ENCODE measurements at places on chromosomes 7 and 10.

GRCh38 chr10:71963351-71964097, 671 bp upstream of the CHST3 start:
- no peak for DNase-seq

GRCh38 chr10:61902445-61903220, 1.1 kb downstream of the ARID5B start:
- DNase-seq, result peak; percentile 84

DNA sequence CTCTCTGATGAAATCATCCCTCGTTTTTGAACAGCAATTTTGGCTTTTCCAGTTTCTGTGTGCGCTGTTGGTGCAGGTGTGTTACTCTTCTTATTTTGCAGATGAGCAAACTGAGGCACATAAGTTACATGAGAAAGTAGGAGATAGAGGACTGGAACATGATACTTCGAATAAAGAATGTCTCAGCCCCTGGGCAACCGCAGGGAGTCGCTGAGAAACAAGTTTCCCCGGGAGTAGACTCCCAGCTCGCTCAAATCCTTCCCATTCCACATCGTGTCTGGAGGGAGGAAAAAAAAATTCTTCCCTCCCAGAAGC, 18.0 kb downstream of the MXI1 start:
- no peak for DNase-seq

GRCh38 chr10:75464478-75465449, 33.3 kb downstream of the LRMDA start:
- DNase-seq, result peak; percentile 33

DNA sequence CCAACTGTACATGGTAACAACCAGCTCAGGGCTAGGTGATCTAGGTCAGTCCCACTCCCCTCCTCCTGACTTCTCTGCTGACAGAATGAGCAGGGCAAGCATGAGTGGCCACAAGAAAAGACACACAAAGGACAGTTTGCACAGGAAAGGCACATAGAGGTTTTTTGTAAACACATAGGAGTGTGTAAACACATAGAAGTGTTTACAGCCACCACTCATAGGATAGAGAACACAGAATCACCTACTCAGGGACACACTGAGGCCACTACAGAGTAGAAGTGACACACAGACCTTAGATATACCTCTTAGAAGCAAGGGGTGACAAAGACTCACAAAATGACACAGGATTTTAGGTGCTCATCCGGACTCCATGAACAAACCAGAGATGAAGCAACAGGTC, 19.0 kb downstream of the NUDCD3 start:
- DNase-seq, result no peak

- DNase-seq, result no peak
Observed at GRCh38 chr7:111108496-111108895, 17.6 kb downstream of the LRRN3 start.

GRCh38 chr10:97582169-97582568, 2.0 kb upstream of the HOGA1 start:
- no peak for DNase-seq

- no peak for DNase-seq
Observed at GRCh38 chr10:72029414-72029813, 58.9 kb downstream of the SPOCK2 start.

GRCh38 chr10:52488606-52489485, 174.8 kb downstream of the DKK1 start:
- no peak for DNase-seq

- DNase-seq, result no peak
Observed at GRCh38 chr10:24822590-24822989, 98.9 kb upstream of the ARHGAP21 start.

DNA sequence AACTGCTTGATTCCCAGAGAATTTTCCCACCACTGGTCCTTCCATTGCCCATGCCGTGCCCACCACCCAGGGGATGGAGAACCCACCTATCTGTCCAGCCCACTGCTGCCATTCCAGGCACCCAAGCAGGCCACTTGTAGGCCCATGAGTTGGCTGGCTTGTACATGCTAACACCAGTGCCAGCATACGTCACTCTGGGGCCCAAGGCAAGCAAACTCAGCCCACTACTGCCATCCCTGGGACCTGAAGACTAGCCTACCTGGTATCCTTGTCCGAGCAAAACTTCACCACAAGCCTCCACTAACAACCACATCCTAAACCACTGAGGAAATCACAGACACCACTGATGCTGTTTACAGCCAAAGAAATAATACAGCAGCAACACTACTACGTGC, 44.7 kb upstream of the CDK6 start:
- no peak for DNase-seq

GRCh38 chr10:105356626-105357025, 715.5 kb downstream of the SORCS3 start:
- DNase-seq, result no peak

- no peak for DNase-seq
Observed at GRCh38 chr10:61211468-61211867, 241.7 kb downstream of the TMEM26 start.

DNA sequence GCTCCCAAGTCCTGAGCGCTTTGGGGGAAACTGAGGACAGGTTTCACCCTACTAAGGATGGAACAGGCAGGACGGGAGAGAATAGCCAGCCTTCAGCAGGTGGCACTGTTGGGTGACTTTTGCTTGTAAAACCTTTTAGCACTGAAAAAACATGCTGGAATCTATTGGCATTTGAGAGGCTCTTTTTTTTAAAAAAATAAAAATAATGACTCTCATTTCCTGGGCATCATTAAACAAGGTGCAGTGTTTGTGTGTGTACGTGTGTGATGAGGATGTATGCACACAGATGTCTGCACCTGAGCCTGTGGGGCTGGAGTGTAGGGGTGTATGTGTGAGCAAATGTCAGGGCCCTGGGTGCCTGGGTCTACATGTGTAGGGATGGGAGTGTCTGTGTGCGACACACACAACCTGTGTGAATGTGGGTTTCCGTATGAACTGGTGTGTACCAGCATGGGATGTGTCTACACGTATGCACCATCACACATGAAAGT, 177.9 kb downstream of the RPS24 start:
- no peak for DNase-seq

DNA sequence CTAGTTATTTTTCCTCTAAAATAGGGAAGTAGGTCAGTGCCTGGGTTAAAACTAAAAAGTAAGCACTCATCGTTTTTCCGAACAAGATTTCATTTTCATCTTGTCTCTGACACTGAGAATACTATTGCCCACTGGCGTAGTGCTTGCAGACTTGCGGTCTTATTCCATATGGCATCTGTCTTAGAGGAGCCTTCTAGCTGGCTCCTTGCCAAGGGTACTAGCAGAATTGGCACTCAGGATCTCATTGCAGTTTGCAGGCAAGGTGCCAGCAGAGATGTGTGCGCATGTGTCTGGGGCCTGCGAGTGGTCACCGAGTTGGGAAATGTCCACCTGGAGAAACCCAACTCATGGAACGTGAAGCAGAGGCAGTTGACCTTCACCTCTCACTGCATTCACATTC, 143.4 kb downstream of the CELF2 start:
- DNase-seq, result no peak

DNA sequence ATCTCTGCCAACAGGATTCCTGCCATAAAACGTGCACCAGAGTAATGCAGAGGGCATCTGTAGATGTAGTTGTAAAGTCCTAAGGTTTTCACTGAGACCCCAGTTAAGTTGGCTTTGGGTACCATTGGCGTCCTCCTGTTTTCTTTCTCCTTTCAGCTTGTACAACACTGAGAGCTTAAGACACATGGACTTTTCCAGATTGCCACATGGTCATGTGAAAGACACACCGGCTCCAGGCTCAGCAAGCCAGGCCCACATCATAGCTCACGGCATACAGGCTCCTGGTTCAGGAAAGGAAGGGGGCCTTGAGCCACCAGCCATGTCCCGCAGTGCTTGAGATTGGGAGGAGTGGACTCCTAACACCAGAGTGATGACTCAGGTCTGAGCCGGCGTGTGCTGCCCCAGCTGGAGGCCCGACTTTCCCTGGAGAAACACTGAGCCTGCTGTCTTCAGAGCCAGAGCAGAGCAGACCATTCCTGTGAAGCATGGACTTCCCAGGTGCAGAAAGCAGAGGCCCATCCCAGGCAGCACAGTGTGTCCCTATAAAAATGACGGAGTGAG, 252.7 kb downstream of the PRPF18 start:
- DNase-seq, result no peak

All from left forelimb (tissue), 1 donor.